ENCODE measurements at places on chromosomes 16 and 17.

GRCh38 chr16:72532906-72533410 is 361.0 kb upstream of the PMFBP1 start:
- DNase-seq = no peak

GRCh38 chr17:79912552-79913330 is 73.5 kb upstream of the CBX4 start:
- no peak for DNase-seq

- peak; percentile 52 for DNase-seq
These were observed 460 bp downstream of the ELOB start for GRCh38 chr16:2776500-2777139.

DNA sequence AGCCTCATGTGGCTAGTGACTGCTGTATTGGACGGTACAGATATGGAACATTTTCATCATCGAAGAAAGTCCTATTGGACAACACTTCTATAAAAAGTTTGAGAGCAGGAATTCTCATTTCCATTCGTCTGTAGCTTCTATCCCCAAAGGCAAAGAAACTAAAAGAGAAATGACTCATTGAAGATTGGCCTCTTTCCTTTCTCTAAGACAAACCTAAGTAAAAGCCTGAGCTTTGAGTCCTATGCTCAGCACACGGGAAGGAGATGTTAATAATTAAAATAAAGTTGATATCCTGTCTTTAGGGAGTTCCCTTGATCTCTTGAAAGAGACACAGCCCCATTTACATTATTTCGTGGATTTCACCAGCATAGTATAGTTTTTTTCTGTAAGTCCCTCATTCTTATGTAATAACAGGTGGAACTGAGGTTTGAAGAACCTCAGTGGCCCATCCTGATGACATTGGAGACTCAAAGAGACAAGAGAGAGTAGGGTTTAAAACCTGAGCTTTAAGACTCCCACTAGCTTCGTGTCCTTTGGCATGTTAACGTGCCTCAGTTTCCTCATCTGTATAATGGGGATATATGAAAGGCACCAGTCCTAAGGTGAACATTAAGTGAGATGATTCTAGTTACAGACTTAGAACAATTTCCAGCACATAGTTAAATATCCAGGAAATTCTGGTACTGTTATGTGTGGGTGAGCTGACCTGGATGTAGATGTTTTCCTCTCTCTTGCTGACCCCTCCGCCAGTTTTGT is 174.0 kb downstream of the IRX3 start:
- no peak for DNase-seq

- no peak for DNase-seq
These were observed 325.8 kb downstream of the ABCC12 start for GRCh38 chr16:47829850-47830600.

- peak; percentile 89 for DNase-seq
These were observed 352 bp downstream of the MARF1 start for GRCh38 chr16:15642557-15643047.
